Neural progenitor cell (in vitro differentiated cells): ENCODE measurements at places on chromosomes 4 and X.

GRCh38 chrX:151765026-151765425 is 30.5 kb downstream of the CNGA2 start:
- no peak for DNase-seq

- DNase-seq = no peak
These were observed 690.0 kb upstream of the HS3ST1 start for GRCh38 chr4:12118651-12119213.

DNA sequence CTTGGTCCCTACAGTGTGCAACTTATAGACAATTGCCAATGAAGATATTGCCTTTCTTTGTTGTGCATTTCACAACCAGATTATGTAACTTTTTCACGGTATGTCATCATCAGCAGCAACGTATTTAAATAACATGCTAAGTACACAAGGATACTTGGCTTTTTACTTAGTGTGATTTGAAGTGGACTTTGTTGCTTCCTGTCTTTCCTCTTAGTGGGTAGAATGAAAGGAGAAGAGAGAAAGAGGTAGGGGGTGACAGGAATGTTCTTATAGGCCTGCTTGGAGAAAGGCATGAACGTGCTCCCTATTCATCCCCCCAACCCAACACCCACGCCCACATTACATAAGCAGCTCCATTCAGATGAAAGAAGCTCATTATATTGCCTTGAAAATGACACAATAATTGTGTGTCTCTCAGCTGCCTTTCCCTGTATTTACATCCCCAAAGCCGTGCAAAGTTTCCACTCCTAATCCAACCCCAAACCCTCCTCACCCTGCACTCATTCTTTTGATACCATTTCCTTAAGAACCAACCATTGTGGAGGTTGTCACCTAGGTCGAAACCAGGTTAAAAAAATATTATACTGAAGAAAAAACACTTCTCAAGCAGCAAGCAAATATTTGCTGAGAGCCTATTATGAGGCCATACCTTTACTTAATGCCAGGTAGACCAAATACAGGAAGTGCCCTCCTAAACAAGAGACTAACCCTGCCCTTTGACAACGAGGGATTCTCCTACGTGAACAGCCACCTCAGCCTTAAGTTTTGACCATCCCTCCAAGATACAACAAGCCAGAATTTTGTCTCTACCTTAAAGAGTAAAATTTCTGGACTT is 25.2 kb upstream of the GK start:
- no peak for DNase-seq

GRCh38 chrX:20394451-20394850 is 127.7 kb upstream of the RPS6KA3 start:
- DNase-seq = no peak

- DNase-seq = no peak
These were observed 417.7 kb downstream of the AR start for GRCh38 chrX:67961516-67961915.

DNA sequence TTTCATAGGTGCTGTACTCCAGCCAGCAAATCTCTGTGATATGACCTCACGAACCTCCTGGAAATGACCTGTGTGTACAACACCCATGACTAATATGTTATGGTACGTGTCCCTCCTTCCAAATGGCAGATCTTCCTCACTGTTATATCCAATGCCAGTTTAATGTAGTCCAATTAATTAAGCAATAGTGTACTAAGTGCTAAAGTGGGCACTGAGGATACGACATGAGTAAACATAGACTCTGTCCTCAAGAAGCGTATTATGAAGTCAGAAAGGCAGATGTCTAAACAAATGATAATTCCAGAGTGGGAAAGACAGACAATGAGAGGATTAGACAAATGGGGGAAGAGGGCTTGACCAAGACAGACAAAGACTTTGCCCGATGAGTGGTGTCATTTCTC is 33.9 kb downstream of the GPRIN3 start:
- DNase-seq = no peak

DNA sequence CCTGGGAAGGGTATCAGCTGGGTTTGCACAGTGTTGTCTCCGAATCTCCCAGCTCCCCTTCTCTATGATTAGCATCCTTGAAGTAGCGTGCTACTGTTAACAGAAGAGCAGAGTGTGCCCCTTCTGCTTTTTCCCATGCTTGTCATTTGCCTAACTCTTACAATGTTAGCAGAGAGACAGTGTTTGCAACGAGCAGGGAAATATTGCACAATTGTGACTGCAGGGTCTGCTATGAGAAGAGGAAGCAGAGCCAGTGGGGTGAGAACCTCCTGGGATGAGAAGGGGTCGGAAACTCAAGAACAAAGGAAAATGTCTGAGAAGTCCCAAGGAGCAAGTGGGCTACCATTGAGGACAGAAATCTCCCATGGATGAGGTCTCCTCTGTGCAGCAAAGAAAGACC is 7.8 kb upstream of the CHRNA9 start:
- DNase-seq = no peak

- no peak for DNase-seq
These were observed 268.2 kb upstream of the TEX13A start for GRCh38 chrX:105488716-105489115.

GRCh38 chr4:86223472-86223871 is 136.4 kb downstream of the MAPK10 start:
- DNase-seq = peak; percentile 31

DNA sequence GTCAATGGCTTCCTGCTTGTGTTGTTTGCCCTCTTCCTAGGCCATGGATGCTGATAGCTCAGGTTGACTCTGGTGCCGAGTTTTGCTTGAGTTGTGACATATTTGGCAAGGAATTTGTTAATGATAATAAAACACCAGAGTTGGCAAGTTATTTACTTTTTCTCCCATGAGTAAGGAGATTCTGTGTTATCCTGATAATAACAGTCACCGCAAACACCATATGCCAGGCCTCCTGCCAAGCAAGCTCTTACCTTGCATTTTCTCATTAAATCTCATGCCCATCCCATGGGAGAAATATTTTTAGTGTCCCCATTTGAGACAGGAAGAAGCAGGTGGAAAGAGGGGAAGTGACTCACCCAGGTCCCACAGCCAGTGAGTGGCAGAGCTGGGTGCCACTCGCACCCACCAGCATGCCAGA is 67.4 kb upstream of the CLCN4 start:
- DNase-seq = no peak

- no peak for DNase-seq
These were observed 169.3 kb downstream of the PPARGC1A start for GRCh38 chr4:23720556-23720955.

GRCh38 chr4:182023469-182023868 is 219.7 kb upstream of the TENM3 start:
- DNase-seq = no peak

- DNase-seq = no peak
These were observed 6.2 kb upstream of the CTBP1 start for GRCh38 chr4:1255151-1255550.

DNA sequence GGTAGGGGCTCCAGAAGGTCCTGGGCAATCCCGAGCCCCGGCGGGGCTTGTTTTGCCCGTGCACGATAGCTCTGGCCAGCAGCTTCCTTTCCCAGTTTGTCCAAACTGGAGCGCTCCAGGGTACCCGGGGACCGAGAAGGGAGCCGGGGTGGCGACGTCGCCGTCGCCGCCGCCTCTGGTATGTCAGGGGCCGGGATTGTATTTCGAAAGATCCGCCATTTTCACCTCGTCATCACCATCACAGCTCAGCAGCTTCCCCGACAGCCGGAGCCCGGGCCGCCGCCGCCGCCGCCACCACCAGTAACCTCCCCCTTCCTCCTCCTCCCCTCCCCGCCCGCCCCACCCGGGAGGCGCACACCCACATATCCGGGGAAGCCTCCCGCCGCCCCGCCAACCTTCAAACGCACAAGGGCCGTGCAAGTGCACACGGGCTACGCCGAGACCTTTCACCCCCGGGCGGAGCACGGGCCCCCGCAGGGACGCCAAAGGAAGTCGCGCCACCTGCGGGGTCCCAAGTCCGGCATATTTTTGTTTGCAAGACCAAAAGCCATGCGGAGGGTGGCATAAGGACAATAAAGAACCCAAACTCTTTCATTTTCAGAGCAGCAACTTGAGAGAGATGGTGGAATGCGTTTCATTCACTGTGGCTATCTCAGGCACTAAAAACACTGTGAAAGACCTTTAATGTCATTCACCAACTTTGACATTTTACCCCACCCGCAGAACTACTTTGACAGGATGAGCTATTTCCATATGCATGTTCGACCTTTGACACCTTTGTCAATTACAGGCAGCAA is at the start of gene LIN54:
Gene LIN54, minus strand, starts transcription at position 302 of the 797 bp plus-strand sequence. CDS start 25,979 bp downstream, outside the sequence.
- DNase-seq = peak; percentile 82

DNA sequence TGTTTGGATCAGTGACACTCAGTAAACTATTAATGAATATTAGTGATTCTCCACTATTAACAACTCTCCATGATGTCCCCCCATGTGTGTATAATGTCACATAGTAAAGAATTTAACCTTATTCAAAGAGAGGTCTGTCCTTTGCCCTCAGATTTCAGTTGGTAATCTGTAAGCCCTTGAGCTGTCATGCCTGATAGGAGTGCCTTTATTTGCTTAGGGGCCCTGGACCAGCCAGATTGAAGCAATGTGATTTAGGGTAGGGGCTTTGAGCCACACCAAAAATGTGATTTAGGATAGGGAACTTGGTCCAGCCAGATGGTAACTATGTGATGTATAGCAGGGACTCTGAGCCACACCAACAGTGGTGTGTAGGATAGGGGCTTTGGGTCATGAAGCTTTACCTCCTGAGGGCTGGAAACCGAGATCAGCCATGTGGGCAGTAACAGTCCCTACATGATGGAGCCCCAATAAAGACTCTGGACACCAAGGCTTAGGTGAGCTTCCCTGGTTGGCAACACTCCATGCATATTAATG is 44.3 kb upstream of the PAGE4 start:
- DNase-seq = no peak

DNA sequence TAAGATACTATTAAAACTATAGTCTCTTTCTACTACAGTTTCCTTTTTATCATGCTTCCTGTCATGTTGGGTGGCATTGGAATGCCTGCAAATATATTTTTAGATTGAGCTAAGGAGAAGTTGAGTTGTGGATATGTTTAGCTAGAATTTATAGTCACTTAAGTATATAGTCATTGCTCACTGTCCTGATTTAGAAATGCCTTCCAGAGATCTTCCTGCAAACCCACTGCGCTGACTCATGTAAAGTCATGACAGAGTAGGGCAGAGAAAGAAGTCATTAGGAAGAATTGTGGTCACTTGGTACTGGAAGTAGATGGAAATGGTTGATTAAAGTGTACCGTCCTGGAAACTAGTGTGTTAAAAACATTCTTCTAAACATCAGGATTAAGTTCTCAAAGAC is 490.3 kb upstream of the PABPC4L start:
- DNase-seq = no peak

- no peak for DNase-seq
These were observed 14.0 kb downstream of the EPGN start for GRCh38 chr4:74322301-74322700.

GRCh38 chr4:84690481-84690880 is 107.6 kb downstream of the CDS1 start:
- no peak for DNase-seq

DNA sequence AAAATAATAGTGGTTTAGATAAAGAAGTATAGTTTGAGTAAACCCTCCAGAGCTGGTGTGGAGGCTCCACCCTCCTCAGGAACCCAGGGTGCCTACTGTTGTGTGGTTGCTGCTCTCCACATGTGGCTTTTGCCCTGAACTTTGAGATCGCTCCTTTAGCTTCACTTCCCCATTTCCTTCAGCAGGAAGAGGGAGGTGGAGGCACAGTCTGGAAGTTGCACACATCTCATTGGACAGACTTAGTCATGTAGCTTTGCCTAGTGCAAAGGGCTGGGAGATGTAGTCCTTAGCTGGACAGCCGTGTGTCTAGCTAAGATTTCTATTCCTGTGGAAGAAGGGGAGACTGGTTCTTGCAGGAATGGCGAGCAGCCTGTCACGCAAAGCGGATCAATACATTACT is 37.9 kb downstream of the RGS12 start:
- DNase-seq = no peak

DNA sequence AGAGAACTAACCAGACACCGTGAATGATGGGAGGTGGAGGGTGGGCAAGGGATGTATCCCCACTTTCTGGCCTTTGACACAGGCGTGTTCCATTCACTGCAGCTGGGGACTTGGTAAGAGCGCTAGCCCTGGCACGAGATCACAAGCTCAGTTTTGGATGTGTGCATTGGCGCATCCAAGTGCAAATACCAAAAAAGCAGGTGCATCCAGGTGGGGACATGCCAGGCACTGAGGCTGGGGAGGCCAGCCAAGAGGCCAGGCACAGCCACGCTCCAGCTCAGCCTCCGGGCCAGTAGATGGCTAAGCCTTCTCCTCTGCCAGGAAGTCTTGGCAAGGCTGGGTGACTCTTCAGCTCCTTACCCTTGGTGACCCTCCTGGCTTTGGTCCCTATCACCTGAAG is 4.4 kb upstream of the ZFP92 start:
- no peak for DNase-seq
